GDM1 (cell line): ENCODE measurements at places on chromosomes 16 and 17.
A peak's percentile ranks its signal among the peaks of the same experiment; 100 is the strongest.

GRCh38 chr17:52170963-52171572, 12.6 kb upstream of the CA10 start:
- no peak for DNase-seq

- DNase-seq: no peak
Observed at GRCh38 chr16:20624882-20625807, 49.0 kb upstream of the ACSM2B start.

- no peak for DNase-seq
Observed at GRCh38 chr17:44307387-44308186, 814 bp upstream of the RUNDC3A start.

GRCh38 chr17:51472670-51473205, 212.4 kb downstream of the UTP18 start:
- DNase-seq: no peak

DNA sequence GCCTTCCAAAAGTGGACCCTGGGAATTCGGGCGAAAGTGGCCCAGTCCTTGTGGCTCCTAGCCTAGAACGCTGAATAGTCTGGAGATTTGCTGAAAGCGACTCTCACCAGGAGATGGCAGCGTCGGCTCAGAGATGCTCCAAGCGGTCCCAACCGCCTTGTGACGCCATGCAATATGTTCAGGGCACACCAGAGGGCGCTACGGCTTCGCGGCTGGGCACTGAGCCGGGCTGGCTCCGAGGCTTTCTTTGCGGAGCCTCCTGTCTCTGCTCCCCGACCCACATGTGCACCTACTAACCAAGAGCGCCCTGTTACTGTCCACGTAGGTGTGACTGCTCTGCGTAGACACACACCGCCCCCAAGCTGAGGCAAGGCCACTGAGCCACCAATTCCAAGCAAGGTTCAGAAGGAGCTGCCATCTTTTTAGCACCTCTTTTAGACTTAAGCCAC, 36.9 kb downstream of the SYCE1L start:
- DNase-seq: peak; percentile 28

- no peak for DNase-seq
Observed at GRCh38 chr17:5032865-5033264, 2.4 kb downstream of the SLC52A1 start.

- no peak for DNase-seq
Observed at GRCh38 chr16:5642436-5642835, 544.8 kb upstream of the EEF2KMT start.

DNA sequence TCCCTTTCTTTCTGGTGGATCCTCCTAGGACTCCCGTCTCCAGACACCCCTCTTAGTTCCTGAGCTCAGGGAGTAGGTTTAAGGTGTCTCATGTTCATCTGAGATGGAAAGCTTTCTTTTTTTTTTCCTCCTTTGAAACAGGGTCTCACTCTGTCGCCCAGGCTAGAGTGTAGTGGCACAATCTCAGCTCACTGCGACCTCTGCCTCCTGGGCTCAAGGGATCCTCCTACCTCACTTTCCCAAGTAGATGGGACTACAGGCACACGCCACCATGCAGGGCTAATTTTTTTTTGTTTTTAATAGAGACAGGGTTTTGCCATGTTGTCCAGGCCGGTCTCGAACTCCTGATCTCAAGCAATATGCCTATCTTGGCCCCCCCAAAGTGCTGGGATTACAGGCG, 3.6 kb upstream of the GSE1 start:
- DNase-seq: no peak

GRCh38 chr16:22206842-22207714, 1.0 kb downstream of the EEF2K start:
- DNase-seq: peak; percentile 34

DNA sequence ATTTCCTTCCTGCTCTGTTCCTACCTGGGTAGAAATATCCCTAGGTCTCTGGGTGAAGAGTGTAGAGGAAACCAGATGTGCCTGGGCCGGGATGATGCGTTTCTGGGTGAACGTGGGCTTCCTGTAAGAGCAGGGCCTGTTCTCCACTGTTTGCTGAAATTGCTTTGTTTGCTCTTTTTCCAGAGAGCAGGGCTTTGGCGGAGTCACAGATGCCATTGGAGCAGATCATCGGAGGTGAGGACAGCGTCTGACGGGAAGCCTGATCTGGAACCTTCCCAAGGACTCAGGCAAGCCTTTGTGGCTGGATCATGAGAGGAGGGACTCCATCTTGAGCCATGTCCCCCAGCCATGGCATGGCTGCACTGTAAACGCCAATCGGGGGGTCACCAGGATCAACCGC, 15.4 kb downstream of the DHODH start:
- no peak for DNase-seq

DNA sequence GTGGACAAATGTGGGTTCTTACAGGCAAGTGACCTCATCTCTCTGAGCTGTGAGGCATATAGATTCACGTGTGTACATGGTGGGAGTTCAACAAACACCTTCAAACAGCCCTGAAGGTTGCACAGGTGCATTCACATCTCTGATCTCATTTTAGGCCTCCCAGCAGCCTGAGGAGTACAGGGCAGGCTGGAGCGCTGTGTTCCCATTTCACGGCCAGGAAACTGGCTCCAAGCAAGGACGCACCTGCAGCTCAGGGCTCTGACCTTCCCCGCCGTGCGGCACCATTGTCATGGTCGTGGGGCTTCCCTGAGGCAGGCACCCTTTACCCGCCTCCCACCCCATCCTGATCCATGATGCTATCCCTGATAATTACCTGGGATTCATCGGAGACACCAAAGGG, 4.8 kb upstream of the CD300A start:
- no peak for DNase-seq

DNA sequence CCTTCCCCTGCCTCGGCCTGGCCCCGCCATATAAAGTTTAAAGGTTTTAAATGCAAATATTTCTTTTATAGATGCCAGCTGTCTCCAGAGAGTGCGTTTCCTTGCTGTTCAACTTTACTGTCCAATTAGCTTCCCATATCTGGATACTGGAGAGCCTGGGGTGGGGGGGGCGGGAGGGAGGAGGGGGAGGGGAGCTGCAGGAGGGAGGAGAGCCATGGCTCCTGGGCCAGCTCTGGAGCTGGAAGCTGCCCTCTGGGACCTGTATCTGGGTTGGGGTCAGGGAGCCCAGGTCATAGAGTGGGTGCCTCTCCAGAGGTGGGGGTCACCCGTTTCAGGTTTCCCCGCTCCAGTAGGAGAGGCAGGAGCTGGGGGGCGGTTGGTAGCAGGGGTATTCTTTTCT, 6.2 kb upstream of the GSE1 start:
- no peak for DNase-seq

DNA sequence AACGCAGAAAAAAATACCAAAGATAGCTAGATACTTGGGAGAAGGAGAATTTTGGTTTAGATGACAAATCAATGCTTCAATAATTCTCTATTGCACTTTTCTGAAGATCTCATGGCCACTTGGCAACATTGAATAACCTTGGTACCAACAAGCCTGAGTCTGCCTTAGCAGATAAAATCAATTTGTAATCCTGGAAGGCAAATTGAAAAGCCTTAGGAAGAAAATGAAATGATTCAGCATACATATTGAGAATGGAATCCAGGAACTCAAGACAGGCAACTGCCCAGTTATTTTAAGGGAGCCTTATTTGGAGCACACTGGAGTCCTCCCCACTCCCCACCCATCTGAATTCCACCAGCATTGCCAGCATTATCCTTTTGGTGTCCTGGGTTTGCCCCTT, 109.3 kb upstream of the SOX9 start:
- DNase-seq: no peak

DNA sequence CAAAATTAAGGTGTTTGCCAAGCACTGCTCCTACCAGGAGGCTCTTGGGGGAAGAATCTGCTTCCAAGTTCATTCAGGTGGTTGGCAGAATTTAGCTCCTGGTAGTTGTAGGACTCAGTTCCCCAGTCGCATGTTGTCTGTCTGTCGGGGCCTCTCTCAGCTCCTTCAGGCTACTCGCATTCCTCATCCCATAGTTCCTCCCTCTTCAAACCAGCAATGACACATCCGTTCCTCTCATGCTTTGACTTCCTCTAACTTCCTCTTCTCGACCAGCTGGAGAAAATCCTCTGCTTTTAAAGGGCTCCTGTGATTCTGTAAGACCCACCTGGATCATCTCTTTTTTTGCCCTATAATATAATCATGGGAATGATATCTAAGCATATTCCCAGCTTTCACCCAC, 108.1 kb downstream of the PMP22 start:
- DNase-seq: peak; percentile 4

DNA sequence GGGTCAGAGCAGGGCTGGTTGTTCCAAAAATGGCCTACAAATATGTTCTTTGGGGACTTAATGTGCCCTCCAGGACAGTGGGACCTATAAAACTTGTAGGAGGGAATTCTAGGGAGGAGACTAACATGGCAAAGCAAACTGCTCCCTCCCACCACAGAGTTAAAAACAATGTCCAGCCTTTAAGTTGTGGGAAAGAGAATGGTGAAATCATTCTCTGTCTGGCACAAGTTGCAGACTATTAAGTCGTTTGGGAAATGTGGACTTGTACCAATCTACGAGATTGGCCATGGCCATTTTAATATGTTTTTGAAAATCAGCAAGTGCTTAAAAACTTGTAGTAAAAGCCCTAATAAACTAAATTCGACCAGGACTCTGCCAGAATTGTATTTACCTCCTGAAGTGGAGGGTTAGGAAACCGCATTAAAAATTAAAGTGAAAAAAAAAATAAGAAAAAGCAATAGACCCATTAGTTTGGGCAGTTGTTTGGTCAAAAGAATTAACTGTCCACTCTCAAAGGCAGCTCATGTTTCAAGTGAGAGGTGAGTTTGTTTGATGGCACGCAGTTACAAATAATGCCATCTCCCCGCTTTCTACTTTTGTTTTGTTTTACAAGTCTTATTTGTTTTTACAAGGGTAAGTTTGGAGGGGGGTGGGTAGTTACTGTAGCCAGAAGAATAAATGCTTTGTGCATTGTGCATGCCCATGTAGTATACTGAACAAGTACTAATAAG, 32.4 kb downstream of the ANKFN1 start:
- DNase-seq: no peak
